Activated CD4-positive, alpha-beta T cell treated with anti-CD3 and anti-CD28 coated beads for 24 hours (primary cell): ENCODE measurements at places on chromosomes 7 and 10.

DNA sequence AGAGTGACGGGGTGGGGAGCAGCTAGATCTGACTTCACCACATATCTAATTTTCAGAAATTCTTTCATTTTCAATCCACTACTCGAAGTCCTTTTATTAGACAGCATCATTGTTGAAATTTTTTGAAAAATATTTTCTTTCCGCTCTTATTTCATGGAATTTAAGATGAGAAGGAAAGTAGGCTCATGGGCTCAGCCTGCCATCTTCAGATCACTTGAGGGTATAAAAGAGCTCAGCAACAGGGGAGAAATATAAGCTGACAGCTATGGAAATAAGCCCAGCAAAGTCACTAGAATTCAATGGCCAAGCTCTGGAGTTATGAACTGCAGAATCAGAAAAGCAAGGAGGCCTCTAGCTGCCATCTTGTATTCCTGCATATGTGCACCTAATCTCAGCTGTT lies 389.1 kb downstream of the XPNPEP1 start:
- DNase-seq, result no peak

DNA sequence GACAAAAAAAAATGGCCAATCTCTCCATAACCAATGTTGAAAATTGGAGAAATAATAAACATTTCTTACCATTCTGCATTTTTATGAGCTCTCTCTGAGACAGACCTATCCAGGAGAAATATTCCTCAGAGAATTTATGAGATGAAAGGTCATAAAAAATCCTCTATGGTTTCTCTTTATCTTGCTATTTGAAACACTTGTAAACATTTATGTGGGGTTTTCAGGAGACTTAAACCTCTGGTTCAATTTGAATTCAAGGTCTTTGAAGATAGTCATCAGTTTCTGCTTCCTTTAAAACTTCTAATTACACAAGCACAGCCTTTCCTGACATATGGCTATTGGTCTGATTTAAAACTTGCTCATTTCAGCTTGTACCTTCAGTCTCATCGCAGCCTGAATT lies 78.5 kb upstream of the APBB1IP start:
- DNase-seq, result no peak

DNA sequence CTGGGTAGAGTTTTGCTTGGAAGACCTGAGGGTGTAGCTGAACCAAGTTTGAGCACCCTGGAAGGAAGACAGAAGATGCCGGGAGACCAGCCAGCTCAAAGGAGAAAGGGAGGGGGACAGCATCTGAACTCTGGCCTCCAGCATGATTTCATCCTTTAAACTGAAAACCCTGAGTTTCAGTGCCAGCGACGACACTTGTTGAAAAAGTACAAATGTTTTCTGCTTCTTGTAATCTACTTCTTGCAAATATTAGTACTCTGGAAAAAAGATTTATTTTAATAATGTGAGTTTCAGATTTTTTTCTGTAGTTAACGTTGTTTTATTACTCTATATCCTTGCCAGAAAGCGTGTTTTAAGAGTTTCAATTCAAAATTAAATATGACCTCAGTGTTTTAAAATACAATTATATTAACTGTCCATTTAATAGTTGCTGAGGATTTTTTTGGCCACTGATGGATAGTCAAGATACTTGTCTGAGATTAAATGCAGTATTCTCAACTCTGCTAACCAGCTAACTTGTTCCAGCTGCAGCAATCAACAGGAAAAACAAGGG lies 227.7 kb downstream of the MGMT start:
- DNase-seq, result no peak

- DNase-seq, result no peak
Observed at GRCh38 chr10:34181553-34182300, 633.4 kb downstream of the PARD3 start.

GRCh38 chr10:2992401-2993198 lies 74.7 kb upstream of the PFKP start:
- DNase-seq, result no peak

GRCh38 chr10:71383972-71384687 lies 12.6 kb upstream of the CDH23 start:
- peak; percentile 67 for DNase-seq

DNA sequence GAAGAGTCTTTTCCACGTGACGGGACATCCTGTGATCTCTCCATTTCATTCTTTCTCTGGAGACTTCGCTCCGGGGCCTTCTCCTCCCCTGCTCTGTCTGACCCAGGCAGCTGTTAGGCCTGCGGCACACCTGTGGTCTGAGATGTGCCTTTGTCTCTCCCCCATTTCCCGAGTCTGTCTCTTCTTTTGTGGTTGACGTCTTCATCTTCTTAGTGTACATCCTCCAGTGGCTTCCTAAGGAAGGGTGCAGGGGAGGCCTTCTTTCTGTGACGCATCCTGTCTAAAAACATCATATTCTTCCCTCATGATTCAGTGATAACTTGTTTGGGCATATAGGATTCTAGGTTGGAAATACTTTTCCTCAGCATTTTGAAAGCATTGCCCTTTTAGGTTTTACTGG lies 17.2 kb upstream of the ATP6V0E2 start:
- DNase-seq, result no peak

DNA sequence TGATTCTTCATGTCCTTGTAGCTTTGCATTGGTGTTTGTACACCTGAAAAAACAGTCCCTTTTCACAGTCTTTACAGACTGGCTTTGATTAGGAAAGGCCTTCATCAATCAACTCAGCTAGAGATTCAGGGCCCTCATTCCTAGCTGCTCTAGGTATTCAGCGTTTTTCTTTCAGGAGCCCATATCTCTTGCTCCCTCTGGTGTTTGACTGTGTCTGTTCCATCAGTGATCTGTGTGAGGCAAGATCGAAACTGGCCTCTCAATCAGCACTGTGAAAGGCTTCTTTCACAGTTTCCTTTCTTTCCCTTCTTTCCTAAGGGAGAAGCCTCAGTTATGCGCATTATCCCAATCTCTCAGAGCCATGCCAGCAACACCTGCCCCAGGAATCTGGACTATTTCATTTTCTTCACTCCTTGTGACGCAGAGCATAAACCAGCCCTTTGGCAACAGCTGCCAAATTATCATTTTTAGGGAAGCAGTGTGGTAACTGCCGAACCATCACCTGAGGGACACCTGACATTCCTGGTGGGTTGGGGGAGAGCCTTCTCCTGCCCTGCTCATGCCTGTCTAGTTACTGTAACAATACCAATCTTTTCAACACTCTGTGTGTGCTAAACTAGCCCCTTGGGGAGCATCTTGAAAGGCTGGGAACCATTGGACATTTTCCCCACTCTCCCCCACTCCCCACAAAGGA lies 75.7 kb upstream of the CCDC71L start:
- DNase-seq, result no peak

DNA sequence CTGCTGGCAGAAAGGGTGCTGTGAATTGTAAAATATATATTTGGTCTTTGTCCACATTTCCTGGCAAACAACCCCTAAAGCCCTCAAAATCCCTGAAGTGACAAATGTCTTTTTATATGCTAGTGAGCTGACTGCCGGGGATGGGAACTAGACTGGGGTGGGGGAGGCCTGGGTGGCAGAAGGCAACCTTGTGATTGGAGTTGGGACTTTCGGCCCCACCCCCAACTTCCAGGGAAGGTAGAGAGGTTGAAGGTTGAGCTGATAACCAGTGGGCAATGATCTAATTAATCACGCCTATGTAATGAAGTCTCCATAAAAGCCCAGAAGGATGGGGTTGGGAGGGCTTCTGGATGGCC lies 2.7 kb downstream of the EPHA1 start:
- no peak for DNase-seq

- DNase-seq, result no peak
Observed at GRCh38 chr7:151818674-151819519, 58.0 kb downstream of the PRKAG2 start.

DNA sequence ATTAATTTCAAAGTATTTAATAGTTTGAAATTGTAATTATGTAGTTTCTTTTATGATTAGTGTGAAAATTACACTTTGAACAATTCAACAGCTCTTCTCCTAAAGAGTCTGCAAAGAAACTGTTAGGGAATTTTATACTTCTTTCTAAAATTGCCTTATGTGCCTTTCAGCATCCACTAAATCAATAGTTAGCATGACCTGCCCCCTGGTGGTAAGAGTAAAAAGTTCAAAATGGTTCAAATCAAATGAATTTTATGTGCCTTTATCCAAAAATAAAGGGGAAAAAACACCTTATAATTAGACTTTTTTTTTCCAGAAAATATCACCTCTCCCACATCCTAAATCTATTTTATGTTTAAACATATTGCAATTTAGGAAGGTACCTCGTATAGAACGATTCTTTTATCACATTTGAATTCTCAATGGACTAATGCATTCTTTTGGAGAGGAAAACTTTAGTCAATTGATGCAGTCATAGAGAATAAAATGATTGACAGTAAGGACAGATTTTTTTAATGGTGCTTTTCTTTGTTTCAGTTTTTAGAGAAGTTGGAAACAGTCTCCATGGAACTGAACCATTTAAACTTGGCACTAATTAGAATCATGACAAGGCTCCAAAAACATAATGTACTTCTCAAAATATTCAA lies 163.7 kb downstream of the SEMA3D start:
- DNase-seq, result peak; percentile 29

DNA sequence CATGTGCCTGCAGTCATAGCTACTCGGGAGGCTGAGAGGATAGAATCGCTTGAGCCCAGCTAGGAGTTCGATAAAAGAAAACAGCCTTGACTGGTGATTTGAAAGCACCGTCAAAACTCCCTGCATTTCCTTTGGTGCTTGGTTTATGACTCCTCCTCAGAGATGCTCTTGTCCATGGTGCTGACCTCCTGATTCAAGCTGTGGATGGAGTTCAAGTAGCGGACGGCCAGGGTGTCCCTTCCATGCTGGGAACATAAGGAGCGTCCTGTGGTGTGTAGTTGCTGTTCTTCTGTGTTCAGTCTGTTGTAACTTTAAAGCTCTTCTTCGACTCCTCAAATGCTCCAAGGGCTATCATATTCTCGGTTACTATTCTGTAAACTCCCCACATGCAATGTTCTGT lies 382.5 kb upstream of the KIAA1217 start:
- no peak for DNase-seq

DNA sequence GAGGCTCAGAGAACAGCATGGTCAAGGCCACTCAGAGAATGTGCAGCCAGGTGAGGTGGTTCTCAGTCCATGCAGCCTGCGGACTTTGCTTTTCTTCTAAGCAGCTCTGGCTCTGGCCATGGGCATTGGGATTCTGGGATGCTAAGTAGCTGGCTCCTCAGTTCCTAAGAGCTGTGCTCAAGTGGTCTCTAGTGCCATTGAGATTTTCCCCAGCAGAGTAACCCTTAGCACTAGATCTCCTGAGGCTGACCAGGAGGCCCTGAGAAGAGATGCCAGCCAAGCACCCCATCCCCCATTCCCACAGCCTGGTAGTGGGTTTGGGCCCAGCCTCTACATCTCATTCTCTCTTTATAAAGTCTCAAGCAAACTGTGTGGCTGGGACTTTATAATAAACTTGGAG lies 77.1 kb downstream of the KCNMA1 start:
- no peak for DNase-seq

DNA sequence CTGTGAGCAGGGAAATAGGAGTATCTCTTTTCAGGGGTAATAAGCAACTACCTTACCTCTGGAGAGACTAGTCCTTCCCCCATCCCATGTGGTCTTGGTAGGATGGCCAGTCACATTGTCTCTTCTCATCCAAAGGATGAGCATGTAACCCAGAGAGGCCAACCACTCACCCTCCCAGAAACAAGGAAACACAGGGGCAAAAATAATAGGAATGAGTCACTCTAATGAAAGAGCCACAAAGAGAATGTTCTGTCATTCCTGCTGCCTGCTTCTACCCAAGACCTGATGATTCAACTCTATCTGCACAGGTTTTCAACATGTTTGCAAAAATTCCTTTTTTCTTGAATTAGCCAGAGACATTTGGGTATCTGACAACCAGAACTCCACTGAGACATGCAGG lies 99.3 kb upstream of the NFE2L3 start:
- no peak for DNase-seq

GRCh38 chr10:33483816-33484190 lies 149.3 kb upstream of the NRP1 start:
- DNase-seq, result no peak

DNA sequence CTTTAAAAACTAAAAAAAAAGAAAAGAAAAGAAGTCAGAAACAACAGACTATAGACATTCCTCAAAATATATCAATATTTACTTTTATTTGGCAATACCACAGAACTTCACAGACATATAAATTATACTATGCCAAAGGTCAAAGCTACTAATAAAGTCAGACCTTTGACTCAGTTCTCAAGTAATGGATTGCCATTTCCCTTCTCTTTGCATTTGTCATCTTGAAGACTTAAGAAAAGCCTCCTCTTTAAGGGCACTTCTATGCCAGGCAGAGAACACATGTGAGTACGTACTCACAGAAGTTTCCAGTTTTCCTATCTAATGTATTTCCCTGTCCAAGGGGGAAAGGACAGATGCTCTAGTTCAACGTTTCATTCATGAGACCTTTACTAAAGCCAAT lies 37.6 kb downstream of the TNPO3 start:
- no peak for DNase-seq

DNA sequence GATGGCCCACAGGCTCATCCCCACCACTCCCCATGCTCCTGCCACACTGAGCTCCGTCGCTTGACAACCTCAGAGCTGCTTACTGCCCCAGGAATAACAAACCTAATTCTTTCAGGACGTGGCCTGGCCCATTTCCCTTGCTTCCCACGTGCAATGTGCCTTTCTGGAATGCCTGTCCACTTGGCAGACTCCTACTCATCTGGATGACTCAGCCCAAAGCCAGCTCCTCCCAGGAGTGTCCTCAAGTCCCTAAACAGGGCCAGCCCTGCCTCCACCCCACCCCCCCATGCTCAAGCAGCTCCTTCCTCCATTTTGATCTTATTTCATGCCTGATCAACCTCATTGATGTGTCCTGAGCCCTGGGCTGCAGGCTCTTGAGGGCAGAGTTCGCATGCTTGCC lies 164.9 kb upstream of the RNF32 start:
- no peak for DNase-seq

DNA sequence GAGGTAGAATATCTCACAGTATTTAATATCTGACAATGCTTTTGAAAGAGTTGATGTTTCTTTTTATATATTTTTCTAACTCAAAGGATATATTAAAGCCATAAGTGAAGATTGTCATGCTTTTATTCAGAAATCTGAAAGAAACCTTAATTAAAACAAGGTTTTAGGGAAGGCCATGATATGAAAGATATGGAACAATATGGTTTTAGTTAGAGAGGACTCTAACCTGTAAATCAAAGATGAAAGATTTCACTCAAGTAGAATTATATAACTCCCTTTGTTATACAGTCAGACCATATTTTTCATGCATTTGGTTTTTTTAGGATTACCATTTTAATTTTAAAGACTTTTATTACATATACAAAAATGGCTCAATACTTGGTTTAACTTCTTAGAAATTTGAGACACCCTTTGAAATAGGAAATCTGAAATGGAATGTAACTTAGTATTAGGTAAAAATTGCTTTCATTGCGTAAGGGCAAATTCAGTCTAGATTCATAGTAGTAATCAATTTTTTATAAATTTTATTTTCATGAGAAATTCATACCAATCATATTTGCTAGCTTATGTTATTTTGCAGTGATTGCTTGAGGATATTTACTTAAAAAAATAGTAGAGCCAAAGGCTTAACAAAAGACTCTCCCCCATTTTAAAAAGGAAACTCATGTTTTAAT lies 119.8 kb downstream of the TWIST1 start:
- no peak for DNase-seq
